ENCODE measurements at places on chromosomes 2 and 18.
A peak's percentile ranks its signal among the peaks of the same experiment; 100 is the strongest.

- peak; percentile 42 for DNase-seq
- peaks cover 11% of the 10 kb centered on the region for H3K4me1 ChIP-seq
- peaks cover 45% of the 10 kb centered on the region for H3K27me3 ChIP-seq
- peak within 1 kb of the TSS; percentile 31 for H3K4me3 ChIP-seq
- H3K27ac ChIP-seq: no peak within 1 kb of the TSS
Observed at GRCh38 chr2:238158509-238159070, at the start of gene ERFE. Gene ERFE, plus strand, starts transcription at chr2:238158970. Its CDS starts 38 bp downstream, at chr2:238159008.

- H3K4me3 ChIP-seq: no peak overlapping the region
- no peaks in the 10 kb centered on the region for H3K4me1 ChIP-seq
- no peaks in the 10 kb centered on the region for H3K36me3 ChIP-seq
- DNase-seq: no peak
- H3K27ac ChIP-seq: no peak overlapping the region
- H3K27me3 ChIP-seq: no peaks in the 10 kb centered on the region
Observed at GRCh38 chr2:170180031-170180566, 2.2 kb downstream of the MYO3B start.

GRCh38 chr18:67428805-67429204 lies 87.7 kb downstream of the DSEL start:
- H3K4me3 ChIP-seq: no peak overlapping the region
- H3K36me3 ChIP-seq: no peaks in the 10 kb centered on the region
- no peak for DNase-seq
- no peaks in the 10 kb centered on the region for H3K27me3 ChIP-seq
- H3K4me1 ChIP-seq: no peaks in the 10 kb centered on the region

GRCh38 chr18:62898359-62898758 lies 183.0 kb downstream of the PHLPP1 start:
- peaks cover 24% of the 10 kb centered on the region for H3K36me3 ChIP-seq
- no peaks in the 10 kb centered on the region for H3K4me1 ChIP-seq
- H3K27ac ChIP-seq: no peak overlapping the region
- no peak overlapping the region for H3K4me3 ChIP-seq
- no peak for DNase-seq

GRCh38 chr2:23093513-23093912 lies 291.5 kb upstream of the KLHL29 start:
- no peak overlapping the region for H3K27ac ChIP-seq
- no peak overlapping the region for H3K4me3 ChIP-seq
- DNase-seq: no peak
- no peaks in the 10 kb centered on the region for H3K27me3 ChIP-seq

Measured in lower lobe of right lung (tissue), 2 donors.